NCI-H1417 treated with DMSO at 0.1 percent for 48 hours (cell line): ENCODE measurements at places on chromosomes 1 and 21.

GRCh38 chr1:20702416-20702815 is 15.4 kb downstream of the KIF17 start:
- DNase-seq = no peak

DNA sequence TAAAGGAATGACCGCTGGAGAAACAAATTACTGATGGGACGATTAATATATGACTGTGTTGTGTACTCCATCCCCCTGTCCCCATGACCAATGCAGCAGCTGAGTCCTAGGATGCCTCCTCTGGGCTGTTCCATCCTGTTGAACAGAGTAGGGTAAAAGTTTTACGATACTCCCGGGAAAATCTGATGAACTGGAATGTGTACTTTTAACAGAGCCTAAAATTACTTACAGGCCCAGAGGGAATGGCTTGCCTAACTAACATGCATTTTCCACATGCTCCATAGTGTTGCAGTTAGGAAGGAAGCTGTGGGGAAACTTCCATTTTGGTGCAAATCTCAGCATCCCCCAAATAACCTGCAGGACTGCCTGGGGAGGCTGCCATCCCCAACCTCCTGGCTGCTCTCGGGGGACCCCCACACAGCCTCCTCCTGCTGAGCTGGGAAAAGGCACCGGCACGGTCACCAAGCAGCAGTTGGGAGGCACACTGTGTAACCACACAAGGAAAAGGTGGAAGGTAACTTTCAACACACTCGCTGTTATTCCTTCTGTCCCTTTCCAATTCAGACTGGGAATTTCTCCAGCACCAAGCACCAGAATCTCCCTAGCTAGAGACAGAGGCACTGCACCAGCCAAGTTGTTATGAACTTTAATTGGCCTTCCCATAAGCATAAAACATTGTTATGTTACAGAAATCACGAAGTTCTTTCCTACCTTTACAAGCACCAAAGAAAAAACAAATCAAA is 97.2 kb downstream of the BCAR3 start:
- DNase-seq = no peak

GRCh38 chr1:168498956-168499687 is 44.7 kb downstream of the XCL2 start:
- DNase-seq = no peak

- DNase-seq = no peak
These were observed 58.3 kb upstream of the LYST start for GRCh38 chr1:235925016-235925415.

DNA sequence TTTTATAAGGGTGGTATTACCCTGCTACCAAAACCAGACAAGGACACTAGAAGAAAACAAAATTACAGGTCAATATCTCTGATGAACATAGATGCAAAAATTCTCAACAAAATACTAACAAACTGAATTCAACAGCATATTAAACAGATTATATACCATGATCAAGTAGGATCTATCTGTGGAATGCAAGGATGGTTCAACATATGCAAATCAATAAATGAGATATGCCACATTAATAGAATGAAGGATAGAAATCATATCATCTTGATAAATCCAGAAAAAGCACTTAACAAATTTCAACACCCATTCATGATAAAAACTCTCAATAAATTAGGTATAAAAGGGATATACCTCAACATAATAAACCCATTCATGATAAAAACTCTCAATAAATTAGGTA is 24.3 kb upstream of the MYBPHL start:
- DNase-seq = no peak

DNA sequence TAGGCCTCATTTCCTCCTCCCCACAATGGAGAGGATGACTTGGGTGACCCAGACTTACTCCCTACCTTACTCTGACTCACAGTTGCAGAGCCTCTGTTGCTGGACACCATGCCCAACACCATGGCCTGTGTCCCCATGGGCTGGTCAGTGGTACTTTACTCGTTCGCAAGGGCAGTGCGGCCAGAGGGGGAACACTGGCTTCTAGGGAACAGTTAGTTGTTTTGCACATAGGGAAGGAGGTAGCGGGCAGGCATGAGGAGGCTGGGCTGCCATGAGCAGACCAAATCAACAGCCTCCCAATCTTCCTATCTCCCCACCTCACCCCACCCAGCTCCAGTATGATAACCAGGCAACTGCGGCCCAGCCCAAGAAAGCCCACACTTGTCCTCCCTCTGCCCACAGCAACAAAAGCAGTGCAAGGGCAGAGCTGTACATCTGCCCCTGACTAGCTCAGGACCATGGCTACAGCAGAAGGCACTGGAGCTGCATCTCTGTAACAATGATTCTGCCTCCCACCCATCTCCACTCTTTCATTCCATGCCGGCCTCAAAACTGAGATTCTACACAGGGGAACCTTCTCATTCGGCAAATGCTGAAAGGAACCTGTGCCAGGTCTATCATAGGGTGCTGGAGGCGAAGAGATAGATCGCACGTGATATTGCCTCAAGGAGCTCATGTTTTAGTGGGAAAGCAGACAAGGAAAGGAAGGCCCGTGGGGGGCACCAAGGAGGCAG is 18.6 kb downstream of the TAL1 start:
- no peak for DNase-seq

DNA sequence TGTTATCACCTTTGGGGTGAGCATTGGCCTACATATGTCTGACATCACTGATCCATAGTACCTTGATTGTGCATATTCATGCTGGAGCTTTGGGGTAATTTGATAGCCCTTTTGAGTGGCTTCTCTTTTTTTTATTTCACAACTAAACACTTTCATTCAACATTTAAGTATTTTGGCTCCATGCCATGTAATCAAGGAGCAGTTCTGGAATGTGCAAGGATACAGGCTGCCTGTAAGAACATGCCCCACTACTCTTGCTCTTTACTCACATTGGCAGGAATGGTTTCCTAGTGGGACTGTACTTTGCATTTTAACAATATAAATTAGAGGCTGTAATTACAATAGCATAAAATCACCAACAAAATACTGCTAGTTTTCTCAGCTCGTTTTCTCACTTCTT is 300.7 kb upstream of the SPAG17 start:
- DNase-seq = no peak

GRCh38 chr1:21149430-21149854 is 27.3 kb downstream of the EIF4G3 start:
- no peak for DNase-seq

DNA sequence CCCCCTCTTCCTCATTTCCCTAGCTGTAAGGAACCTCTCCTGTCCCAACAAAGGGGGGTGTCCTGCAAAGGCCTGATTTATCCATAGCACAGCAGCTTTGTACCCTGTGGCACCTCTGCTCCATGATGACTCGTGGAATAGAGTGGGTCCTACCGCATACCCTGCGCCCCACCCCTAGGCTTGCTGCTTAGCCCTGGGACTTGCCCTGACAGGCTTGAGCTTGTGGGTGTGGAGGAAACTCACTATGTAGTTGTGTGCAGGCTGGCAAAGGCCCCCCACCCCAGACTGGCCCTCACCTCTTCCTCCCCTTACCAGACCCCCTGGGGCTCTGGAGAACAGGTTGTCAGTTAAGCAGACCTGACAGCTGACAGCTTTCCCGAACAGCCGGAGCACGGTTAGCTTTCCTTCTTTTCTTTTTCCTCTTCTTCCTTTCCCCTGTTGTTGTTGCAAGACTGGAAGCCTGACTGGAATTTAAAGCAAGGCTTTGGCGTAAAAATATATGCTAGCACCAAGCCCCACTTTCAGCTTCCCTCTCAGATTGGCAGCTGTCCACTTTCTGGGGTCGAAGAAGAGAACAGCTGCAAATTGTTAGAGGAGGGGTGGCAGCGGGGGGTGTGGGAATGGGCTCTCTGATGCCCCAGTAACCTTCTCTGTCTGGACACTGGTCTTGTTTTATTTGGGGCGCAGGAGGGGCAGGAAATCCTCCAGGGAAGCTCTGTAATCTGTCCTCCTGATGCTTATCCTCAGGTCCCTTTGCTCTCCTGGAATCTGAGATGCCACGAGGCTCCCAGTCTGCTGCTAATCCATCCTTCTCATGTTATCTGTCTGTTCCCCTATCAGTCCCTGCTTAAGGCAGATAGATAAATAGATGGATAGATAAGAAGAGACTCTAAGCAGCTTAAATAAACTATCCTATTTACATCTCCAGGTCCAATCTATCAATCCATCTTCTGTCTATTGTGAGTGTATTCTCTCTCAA is 134.6 kb downstream of the BRINP2 start:
- no peak for DNase-seq

GRCh38 chr1:212614453-212615200 is 6.1 kb downstream of the ATF3 start:
- DNase-seq = no peak

GRCh38 chr1:223620297-223620897 is 45.1 kb downstream of the CAPN8 start:
- no peak for DNase-seq
